Renal pelvis (tissue), 12 donors: ENCODE measurements at places on chromosomes 13 and 19. TPM values are rescaled to one million over a fixed set of nuclear protein-coding genes. Genes with fewer than 3 reads are reported as not detected.

HPN gene
- polyA plus RNA-seq, result 150 TPM

UPK1A gene
- 27.1 TPM for polyA plus RNA-seq

DNA sequence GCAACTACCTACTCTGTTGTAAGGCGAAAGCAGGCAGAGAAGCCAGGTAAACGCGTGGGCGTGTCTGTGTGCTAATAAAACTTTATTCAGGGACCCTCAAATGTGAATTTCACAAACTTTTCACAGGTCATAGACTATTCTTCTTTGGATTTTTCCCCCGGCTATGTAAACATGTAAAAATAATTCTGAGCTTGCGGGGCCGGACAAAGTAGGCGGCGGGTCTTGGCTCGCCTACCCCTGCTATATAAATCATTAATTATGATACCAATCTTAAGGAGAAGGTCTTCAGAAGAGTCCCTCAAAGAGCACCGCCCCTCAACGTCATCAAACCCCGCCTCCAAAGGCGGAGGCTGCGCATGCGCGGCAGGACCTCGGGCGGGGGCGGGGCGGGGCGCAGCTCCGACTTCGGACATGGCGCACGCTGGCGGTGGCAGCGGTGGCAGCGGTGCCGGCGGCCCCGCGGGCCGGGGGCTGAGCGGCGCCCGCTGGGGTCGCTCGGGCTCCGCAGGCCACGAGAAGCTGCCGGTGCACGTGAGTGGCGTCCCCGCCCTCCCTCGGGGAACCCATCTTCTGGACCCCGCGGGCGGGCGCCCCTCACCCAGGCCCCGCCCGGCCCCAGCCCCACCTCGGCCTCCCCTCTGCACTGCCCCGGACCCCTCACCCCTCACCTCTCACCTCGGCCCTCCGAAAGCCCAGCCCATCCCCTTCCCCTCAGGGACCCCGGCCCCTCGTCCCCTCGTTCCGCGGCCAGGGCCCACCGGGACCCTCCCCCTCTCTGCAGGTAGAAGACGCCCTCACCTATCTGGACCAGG lies at the start of gene SIN3B:
Gene SIN3B, plus strand, starts transcription at position 389 of the 812 bp plus-strand sequence. Its CDS starts 23 bp downstream, at position 412.
- DNase-seq, result peak; percentile 88

- peak; percentile 20 for DNase-seq
Observed at GRCh38 chr19:49954933-49955332, 6.0 kb downstream of the SIGLEC11 start.

DNA sequence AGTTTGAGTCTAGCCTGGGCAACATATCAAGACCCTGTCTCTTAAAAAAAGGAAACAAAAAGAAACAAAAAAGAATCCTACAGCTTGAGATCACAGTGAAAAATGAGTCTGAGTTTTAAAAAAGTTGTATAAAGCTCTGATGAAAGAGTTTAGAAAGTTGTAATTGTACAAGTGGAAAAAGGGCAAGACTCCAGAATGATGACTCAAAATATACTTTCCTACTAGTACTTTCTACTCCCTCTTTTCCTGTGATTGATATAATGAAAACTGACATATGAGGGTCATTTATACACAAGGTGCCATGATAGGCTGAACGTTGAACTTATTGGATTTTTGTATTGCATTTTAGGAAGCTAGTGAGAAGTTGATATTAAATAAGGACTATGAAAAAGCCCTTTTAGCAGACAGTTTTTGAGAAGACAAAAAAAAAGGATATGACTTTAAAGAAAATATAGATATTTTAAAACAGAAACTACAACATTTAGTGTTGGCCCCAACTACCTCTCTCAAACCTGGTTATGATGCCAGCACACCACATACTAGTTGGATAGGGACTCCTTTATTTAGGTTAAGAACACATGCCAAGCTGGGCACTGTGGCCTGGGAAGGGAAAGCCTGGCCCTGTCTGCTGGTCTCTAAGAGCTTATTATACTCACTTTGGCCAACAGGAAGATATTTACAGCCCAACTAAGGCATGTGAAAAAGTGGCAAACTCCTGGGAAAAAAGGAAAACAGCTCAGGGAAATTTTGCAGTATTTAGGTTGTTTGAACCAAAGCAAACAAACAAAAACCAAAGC lies 116.6 kb downstream of the KL start:
- no peak for DNase-seq

DNA sequence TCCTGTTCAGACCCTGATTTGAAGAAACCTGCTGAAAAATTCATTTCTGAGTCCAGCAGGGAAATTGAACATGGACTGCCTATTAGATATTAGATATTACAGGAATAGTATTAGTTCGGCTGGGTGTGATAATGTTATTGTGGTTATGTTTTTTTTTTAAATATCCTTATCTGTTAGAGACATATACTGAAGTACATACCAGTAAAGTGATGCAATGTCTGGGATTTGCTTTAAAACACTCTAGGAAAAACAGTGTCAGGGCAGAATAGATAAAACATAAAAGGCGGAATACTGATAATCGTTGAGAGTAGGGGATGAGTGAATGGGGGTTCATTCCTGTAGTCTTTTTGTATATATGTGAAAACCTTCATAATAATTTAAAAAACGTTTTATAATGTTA lies 28.7 kb upstream of the AMER2 start:
- DNase-seq, result no peak
